ENCODE measurements at places on chromosomes 7 and 10.

DNA sequence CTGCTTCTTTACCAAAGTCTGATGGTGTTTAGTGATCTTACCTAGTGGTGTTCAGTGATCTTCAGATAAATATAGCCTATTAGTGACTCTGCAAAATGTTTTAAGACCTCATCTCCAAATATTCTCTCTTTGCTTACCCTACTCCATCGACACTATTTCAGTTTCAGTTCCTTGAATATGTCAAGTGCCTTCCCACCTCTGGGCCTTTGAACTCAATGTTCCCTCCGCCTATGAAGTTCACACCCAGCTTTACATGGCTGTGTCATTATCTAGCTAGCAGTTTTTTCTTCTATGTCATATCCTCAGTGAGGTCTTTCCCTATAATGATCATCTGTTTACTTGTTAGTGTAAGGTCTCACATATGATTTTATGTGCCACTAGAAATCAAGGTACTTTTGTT, 322.6 kb downstream of the DGKB start:
- DNase-seq = no peak

DNA sequence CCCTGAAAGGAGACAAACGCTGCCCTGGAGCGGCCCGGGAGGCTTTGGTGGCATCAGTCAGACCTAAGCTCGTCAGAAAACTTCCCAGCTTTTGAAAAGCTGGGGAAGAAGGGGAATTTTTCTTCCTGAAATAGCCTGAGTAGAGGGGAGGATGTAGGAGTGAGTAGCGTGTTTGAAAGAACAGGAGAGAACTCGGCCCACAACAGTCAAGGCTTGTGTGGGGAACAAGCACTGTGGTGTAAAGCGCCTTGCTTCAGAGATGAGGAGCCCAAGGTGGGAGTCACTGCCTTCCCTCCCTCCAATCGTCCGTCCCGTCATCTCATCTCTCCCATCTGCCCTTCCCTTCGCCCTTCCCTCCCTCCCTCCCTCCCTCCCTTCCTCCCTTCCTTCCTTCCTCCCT, 273.3 kb downstream of the CAMK1D start:
- DNase-seq = no peak

DNA sequence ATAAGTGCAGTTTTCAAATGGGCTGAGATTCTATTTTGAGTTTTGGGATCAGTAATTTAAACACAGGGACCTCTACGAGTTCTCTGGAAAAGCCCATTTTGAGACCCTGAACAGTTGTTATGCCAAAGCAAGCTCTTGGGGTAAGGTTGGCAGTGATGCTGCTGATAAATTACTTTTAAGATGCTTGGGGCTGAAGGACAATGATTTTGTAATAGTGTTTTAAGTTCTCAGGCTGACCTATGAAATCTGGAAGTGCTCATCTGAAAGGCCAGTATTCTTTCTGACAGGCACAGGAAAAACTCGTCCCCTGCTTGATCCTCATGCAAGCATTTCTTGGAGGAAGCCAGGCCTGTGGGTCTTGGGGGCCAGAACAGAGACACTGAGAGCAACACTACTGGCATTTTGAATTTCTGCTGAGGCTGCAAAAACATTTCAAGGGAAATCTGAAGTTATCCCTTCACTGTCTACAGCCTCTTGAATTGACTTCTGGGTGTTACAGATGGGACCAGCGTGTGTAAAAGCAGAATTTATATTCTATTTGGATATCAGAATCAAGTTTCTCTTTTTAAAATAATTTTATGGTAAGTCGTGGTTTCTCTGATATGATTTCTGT, 79.7 kb downstream of the AUTS2 start:
- no peak for DNase-seq

DNA sequence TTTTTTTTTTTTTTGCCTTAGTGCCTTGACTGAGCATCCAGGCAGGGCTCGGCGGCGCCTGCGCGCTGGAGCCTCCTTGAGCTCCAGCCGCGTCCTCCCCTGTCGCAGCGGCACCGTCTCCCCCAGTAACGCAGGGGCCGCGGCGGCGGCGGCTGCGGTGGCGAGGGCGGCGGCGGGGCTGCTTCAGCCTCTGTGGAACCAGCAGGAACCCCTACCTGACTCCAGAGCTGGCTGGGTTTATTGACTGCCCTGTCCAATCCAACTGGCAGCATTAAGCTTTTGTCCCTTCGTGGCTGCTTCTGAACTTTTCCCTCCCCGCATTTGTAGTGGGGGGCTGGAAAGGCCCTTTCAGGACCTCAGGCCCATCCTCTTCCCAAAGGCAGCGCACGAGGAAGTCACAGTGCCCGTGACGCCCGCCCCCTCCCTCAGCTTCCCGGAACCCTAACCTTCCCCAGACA, at the start of gene GPR85:
Gene GPR85 (minus strand): TSS at position 397 of the 458 bp plus-strand sequence. CDS start 2,106 bp downstream, outside the sequence.
- DNase-seq = no peak

- DNase-seq = no peak
Observed at GRCh38 chr7:128351296-128352152, 7.8 kb upstream of the RBM28 start.

GRCh38 chr10:78685466-78686103, 383.2 kb upstream of the ZMIZ1 start:
- DNase-seq = no peak

All from stimulated activated CD4-positive, alpha-beta T cell treated with anti-CD3 and anti-CD28 coated beads, TNF-alpha, amount 100 ng/mL, for 1 hour (primary cell).